ENCODE measurements at places on chromosomes 5 and 9.
A peak's percentile ranks its signal among the peaks of the same experiment; 100 is the strongest.

DNA sequence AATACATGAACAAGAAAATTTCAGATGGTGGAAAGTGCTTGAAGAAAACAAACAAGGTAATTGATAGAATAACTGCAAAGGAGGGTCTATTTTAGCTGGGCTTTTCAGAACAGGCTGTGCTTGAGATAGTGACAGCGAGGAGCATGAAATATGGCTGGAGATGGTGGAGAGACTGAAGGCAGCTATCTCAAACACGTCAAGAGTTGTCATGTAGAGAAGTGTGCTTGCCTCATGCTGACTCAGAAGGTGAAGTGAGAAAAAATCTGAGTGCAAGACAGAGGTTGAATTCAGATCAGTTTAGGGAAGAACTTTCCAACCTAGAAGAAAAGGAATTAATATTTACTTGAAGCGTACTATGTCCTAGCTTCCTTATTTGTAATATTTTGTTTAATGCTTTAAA lies 115.5 kb upstream of the RANBP3L start:
- no peak for DNase-seq

GRCh38 chr9:101480386-101480785 lies 44.8 kb upstream of the ALDOB start:
- DNase-seq = no peak

DNA sequence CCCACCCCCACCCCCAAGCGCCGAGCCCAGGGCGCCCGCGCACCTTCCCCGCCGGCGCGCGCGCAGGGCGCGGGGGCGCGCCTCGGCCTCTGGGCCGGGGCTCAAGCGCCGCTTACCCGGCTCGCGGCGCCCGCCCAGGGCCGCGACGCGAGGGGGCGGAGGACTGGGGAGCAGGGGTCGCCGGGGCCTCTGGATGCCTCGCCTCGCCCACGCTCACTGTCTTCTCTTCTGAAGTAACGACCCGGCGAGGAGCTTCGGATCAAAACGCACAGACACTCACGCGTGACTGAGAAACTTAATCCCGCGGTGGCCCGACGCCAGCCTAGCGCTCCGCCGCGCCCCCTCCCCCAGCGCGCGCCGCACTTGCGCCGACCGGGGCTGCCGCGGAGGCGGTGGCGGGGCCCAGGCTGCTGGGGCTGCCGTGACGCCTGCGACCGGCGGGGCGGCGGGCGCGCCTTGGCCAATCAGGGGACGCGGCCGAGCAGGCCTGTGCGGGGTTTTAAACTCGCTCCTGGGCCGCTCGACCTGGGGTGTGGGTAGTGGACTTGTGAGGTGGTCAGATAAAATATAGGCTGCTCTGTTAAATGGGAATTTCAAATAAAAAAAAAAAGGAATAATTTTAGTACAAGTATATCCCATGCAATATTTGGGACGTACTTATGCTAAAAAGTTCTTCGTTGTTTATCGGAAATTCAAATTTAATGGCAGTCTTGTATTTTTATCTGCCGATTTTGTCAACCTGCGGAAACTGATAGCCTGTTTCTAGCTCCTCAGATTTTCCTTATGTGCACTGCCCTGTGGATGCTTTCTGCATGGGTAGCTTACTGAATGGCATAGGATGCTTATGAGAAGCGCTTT lies at the start of gene MPDZ:
Gene MPDZ (minus strand): TSS at position 409 of the 858 bp plus-strand sequence. CDS start 29,377 bp downstream, outside the sequence.
- DNase-seq = peak; percentile 63

- no peak for DNase-seq
Observed at GRCh38 chr9:112582371-112583262, 96.0 kb downstream of the KIAA1958 start.

- DNase-seq = no peak
Observed at GRCh38 chr5:117195076-117195475, 620.5 kb upstream of the SEMA6A start.

DNA sequence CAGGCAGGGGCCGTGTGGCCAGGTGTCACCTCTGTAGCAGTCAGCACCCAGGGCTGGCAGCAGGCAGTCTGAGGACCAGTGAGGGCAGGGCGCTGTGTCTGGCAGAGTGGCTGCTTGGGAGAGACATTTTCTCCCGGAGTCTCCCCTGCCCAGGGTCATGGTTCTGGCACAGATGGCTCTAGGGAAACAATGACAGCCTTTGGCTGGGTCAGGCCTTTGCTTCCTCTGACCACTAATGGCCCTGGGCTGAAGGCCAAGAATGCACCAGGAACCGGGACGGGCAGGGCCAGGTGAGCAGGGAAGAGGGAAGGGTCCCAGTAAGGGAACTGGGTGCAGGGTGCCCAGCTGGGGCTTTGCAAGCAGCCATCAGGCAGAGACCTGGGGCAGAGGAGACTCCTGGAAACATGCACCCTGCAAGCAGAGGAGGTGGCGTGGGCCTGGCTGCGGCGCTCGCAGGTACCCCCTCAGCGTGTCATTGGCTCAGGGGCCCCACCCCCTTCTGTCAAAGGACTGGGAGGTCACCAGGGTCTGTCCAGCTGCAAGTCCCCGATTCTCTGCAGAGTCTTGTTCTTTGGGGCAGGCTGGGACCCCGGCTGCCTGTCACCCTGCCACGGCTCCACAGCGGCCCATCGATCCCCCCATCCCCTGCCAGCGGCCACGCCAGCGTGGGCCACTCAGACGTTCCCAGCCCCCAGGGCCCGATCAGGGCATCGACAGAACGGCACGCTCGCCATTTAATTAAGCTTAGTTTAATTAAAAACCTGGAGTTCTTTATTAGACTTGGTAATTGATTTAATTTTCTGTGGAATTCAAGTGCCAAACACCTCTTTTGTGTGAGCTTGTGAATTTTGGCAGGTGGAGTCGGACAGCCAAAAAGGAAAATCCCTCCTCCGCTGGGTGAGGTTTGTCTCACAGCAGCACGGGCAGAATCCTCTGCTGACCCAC lies 18.9 kb upstream of the TMEM250 start:
- DNase-seq = no peak

GRCh38 chr9:4141296-4141695 lies 158.6 kb downstream of the GLIS3 start:
- no peak for DNase-seq

DNA sequence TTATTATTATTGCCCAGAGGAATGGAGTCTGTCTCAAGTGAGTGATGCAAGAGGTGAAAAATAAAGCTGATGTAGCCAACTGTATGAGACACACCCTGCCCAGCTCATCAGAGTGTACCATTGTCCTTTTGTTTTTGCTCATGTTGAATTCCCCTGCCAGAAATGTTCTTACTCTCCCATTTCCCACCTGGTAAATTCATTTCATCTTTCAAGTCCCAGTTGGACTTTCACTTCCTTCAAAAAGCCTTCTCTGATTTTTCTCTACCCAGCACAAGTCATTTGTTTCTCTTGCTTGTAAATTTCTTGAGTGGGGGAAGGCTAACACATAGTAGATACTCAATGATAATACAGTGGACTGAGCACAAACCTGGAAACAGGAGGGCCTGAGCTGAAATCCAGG lies 394.5 kb upstream of the ZNF462 start:
- no peak for DNase-seq
